ENCODE measurements at places on chromosomes 4 and X.

GRCh38 chr4:183576701-183577404 lies 72.0 kb downstream of the ING2 start:
- DNase-seq, result no peak

DNA sequence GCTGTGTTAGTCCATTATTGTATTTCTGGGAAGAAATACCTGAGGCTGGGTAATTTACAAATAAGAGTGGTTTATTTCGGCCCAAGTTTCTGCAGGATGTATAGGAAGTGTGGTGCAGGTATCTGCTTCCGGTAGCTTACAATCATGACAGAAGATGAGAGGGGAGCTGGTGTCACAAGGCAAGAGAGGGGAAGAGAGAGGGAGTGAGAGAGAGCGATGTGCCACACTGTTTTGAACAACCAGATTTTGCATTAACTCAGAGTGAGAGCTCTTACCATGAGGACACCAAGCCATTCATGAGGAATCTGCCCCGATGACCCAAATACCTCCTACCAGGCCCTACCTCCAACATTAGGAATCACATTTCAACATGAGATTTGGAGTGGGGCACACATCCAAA lies 627.6 kb upstream of the FRG1 start:
- DNase-seq, result no peak

- DNase-seq, result no peak
Measured at GRCh38 chrX:121853762-121854613, 806.6 kb downstream of the GLUD2 start.

DNA sequence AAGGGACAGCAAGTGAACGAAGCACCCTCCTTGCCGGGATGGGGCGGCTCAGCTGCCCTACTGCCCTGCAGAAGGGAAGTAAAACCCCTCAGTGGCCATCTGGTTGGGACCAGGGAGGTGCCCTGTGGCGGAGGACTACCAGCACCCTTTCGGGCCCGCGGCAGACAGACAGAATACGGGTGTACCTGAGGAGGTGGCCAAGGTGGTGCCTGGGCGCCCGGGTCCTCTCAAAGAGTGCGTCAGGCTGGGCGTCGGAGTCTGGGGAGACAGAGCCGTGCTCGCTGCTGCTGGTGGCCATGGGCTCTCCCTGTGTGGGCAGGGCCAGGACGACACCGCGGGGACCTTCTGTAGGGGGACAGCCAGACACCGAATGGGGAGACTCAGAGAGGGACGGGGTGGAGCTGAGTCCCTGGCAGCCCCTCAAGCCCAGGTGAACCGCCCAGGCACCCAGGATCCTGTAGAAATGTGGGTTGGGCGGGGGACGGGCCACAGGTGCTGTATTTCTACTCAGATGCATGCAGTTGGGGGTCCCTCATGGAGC lies 29.7 kb downstream of the PDHA1 start:
- no peak for DNase-seq

DNA sequence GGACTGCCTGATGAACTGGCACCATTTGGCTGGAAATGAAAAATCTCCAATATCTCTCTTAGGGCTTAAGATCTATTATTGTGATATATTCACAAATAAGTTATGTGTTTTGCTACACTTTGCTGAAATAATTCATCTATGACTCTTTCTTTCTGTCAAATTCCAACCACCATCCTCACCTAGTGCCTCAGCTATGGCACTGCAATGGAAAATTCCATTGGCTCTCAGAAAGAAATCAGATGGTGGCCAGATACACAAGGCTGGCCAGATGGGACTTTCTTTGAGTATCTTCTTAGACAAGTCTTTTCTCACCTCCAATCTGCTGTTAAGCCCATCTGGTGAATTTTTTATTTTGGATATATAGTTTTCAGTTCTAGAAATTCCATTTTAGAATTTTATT lies 28.0 kb downstream of the NAT8L start:
- DNase-seq, result no peak

DNA sequence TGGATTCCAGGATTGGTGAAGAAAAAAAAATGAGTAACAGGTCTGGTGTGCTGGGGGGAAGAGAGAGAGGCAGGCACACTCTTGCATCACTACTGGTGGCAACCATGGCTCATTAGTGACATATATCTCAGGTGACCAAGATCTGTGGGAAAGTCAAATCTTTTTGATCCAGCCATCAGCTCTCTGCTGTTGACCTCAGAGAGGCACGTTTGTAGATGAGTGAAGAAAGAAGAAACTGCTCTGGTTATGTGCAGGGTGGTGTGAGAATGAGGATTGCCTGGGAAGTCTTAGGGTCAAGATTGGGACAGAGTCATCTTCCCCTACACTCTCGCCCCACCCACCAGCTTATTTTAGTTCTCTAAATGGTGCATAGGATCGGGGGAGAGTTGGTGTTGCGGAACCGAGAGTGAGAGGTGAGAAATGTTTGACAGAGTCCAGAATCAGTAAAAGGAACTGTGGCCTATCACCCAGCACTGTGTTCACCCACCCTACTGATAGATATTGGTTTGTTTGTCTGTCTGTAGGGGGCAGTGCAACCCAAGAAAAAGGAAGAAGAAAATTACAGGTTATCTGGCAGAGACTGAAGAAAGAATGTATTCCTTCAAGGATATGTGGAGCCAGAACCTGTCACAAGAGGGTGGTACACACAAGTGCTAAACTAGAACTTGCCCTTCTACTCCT lies 21.9 kb downstream of the ARMCX6 start:
- DNase-seq, result no peak

DNA sequence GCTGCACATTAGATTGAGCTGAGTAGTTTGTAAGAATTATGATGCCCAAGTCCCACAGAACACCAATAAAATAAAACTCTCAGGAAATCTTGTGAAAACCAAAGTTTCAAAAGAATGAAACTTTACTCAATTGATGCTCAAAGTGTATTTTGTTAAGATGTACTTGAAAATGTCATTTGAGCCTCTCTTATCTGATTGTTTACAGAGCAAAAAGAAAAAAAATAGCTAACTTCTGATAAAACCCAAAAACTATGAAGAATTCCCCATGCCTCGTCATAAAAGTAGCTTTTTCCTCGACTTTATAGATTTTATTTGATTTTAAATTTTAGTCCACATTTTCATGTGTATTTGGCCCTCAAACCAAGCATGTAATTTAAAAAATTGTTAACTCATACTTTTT lies 521.5 kb upstream of the FTHL17 start:
- no peak for DNase-seq

DNA sequence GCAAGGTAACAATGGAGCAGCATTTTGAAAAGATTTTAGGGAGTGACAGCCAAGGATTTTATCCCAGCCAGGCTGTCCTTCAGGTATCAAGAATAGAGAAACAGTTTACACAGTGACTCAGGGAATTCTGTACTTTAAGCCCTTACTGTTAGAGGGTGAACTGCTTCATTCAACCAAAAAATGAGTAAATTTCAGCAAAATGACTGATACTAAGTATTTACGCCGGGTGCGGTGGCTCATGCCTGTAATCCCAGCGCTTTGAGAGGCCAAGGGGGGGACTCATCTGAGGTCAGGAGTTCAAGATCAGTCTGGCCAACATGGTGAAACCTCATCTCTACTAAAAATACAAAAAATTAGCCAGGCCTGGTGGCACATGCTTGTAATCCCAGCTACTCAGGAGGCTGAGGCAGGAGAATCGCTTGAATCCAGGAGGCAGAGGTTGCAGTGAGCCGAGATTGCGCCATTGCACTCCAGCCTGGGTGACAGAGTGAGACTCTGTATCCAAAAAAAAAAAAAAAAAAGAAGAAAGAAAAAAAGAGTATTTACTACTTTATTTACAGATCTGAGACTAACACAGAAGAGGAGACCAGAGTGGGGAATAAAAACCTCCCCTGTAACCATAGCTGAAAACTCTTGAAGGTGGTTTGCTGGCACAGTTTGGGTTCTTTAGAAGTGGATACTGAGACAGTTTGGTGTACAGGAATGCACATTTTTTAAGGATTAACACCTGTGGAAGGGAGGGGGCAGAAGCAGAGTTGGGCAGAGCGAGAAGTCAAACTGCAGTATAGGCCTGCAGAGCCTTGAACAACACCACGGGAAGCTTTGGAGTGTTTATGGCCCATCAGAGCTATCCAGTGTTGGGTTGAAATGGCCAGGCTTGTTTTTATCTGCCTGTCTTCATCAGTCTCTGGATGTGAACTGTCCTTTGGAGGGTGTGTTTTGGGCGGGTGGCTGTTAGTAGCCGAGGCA lies 40.5 kb downstream of the TMEM131L start:
- DNase-seq, result no peak

- DNase-seq, result no peak
Measured at GRCh38 chr4:102726068-102726467, 34.7 kb downstream of the MANBA start.

GRCh38 chr4:126168484-126168883 lies 853.7 kb downstream of the FAT4 start:
- no peak for DNase-seq

DNA sequence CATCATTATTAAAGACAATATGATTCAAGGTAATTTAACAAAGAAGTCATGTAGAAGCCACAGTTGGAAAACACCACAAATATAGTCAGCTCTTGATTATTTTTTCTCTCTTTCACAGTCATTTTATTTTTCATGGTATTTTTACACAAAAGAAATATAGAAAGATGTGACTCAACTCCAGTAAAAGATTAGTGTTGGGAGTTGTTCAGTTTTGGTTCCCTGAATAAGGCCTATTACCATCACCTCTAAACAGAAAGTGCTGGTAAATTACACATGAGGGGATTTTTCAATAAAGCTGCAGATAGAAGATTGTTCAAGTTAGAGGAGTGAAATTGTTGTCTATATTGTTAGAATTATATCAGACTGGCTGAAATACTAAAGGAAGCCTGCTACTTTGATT lies 107.0 kb downstream of the DDIT4L start:
- DNase-seq, result no peak

- no peak for DNase-seq
Measured at GRCh38 chr4:177264788-177265422, 44.8 kb upstream of the NEIL3 start.

DNA sequence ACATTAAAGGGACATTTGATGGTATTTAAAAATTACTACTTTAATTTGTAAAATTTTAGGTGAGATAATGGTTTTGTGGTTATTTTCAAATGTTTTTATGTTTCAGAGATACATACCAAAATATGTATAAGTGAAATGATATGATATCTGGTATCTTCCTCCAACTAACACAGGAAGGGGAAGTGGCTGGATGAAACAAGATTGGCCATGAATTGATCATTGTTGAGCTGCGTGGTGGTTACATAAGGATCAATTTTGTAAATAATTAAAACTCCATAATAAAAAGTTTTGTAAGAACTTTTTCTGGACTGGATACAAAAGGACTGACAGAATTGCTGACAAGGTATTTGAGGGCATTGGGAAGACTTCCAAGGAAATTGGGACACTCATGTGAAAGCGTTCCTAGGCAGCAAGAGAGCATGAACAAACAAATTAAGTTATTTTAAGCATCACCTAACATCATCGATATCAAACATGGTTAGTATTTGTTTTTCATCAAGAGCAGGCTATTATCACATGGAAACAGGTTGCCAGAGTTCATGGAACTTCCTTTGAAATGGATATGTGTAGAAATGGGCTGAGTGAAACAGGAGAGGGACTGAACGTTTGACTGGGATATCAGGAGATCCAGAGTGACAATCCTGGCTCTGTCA lies 4.4 kb upstream of the PGM2 start:
- DNase-seq, result no peak

DNA sequence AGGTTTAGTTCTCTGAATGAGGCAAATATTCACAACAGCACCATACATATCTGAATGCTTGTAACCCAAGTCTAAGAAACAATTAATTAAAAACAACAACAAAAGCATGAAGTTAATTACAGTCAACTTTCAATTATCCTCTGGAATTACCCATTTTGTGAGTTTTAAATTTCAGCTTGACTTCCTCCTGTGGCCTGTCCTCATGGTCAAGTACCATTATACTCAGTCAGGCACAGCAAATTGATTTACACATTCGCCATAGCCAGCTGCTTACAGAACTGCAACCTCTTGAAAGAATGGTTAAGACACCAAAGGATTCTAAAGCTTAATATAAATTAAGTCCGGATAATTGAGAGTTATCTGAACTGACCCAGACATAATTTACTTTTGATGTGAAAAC lies 306.5 kb downstream of the CAMK2D start:
- DNase-seq, result no peak

- no peak for DNase-seq
Measured at GRCh38 chr4:76502886-76503285, 67.9 kb downstream of the SHROOM3 start.

GRCh38 chr4:112119353-112119783 lies 25.9 kb upstream of the FAM241A start:
- DNase-seq, result no peak
